ENCODE measurements at places on chromosomes 12 and 14. TPM values are rescaled to one million over a fixed set of nuclear protein-coding genes. Genes with fewer than 3 reads are reported as not detected.
A peak's percentile ranks its signal among the peaks of the same experiment; 100 is the strongest.

GRCh38 chr12:53077030-53077429 is 2.2 kb downstream of the SPRYD3 start:
- DNase-seq: no peak

DNA sequence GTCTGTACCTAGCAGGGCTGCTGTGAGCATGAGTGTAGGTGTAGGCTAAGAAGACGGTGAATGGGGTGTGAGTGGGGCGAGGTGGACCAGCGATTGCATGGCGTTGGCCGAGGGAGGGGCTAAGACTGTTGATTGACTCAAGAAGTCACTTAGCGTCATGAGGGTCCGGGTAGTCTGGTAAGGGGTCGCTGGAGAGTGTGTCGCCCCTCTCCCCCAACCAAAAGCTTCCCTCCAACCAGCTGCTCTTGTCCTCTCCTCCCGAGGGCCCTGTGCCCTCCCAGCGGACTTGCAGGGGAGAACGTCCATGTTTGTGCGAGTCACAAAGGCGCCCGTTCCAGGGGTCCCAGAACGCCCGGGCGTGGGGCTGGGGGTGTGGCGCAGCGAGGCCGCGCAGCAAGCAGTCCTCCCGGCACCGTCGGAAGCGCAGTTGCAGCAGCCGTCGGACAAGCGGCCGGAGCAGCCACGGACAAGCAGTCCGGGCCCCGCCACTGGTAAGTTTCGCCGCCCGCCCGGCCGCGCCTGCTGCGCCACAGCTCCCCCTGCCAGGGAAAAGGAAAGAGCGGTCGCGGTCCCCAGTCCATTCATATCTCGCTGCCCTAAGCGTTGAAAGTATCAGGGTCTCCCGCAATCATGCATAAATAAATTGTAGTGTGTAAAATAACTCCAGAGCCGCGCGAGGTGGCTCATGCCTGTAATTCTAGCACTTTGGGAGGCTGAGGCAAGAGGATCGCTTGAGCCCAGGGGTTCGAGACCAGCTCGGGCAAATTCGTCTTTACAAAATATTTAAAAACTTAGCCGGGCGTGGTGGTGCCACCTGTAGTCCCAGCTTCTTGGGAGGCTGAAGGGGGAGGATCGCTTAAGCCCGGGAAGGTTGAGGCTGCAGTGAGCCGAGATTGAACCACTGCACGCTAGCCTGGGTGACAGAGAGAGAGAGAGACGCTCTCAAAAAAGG is at the start of gene CCDC63:
CCDC63 (plus strand) TSS at position 373 of the 952 bp plus-strand sequence. CDS start 5,968 bp downstream, outside the sequence.
- peak; percentile 33 for DNase-seq

DNA sequence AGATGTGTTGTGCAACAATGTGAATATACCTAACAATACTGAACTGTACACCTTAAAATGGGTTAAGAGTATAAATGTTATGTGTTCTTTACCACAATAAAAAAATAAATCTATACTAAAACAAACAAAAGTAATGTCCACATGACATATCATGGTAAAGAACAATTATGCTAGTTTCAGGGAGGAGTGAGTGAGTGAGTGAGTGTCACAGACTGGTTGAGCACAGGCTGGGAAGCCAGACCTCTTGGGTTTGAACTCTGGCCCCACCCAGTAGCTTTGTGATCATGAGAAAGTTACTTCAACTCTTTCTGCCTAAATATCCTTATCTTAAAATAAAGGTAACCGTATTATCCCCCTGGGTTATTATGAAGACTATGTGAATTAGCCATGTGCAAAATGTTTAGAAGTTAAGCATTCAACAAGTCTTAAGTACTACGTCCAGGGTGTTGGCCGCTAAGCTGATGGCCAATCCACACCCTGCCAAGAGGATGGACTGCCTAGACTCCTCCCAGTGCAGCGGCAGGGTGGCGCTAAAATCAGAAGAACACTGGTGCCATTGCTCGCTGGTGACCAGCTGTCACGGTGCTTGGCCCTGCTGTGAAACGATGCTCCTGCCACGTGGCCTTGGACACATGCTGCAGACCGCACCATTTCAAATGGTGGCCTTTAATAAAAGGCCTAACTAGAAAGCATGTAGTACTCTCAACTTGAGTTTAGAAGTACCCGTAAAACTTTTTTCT is 7.3 kb downstream of the SLC2A13 start:
- no peak for DNase-seq

GRCh38 chr12:25755136-25755970 is 202.3 kb upstream of the LMNTD1 start:
- no peak for DNase-seq

DNA sequence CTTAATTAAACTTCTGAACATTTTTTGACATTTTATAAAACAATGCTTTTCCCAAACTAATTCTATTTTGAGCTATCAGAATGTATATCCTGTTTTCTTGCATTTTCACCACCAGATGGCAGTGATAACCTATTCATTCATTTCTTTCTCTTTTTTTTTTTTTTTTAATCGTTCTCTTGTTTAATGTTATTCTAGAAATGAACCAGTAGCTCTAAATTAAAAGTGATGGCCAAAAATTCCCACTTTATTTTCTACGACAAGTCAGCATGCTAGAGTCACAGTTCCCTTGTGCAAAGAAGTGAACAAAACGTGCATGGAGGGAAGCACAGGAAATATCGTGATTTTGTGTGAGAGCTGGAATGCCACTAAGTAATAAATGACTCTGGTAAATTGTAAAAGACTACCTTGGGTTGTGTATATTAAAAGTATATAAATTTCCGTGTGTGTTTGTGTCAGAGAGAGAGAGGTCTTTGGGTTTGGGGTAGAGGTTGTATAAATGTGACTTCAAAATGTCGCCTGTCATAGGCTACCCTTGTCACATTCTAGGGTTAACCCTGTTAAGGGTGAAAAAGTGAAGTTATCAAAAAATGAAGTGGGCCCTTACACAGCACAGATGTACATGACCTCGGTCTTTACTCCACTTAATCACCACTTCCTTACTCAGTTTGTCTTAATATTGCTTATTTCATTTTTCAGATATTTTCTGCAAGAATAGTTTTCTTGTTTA is 40.4 kb upstream of the LDHB start:
- DNase-seq: peak; percentile 60

DNA sequence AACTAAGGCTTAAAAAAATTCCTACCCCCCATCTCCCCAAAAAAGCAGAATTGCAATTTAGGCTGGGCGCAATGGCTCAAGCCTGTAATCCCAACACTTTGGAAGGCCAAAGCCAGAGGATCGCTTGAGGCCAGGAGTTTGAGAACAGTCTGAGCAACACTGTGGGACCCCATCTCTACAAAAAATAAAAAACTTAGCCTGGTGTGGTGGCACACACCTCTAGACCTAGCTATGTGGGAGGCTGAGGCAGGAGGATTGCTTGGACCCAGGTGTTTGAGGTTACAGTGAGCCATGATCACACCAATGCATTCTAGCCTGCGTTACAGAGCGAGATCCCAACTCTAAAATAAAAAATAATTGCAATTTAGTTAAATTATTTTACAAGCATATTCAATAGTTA is 54.1 kb downstream of the CPM start:
- DNase-seq: no peak

Gene PLEKHH1
- polyA plus RNA-seq: 15.9 TPM

Gene CCDC38
- 0.28 TPM for polyA plus RNA-seq

Gene SPPL3
- 75.5 TPM for polyA plus RNA-seq

Gene PTMS
- 995 TPM for polyA plus RNA-seq

Gene IFT81
- polyA plus RNA-seq: 44.2 TPM

Gene CYP46A1
- 3.9 TPM for polyA plus RNA-seq

- no peak for DNase-seq
Observed at GRCh38 chr12:33265033-33265731, 174.4 kb downstream of the SYT10 start.

GRCh38 chr12:71566655-71567054 is 97.0 kb downstream of the ZFC3H1 start:
- DNase-seq: no peak

Gene CACNA1C
- 10.6 TPM for polyA plus RNA-seq

Gene TAS2R7
- polyA plus RNA-seq: not detected

- no peak for DNase-seq
Observed at GRCh38 chr12:133130808-133131128, 341 bp downstream of the ZNF10 start.

Gene TAC3
- 0.81 TPM for polyA plus RNA-seq

DNA sequence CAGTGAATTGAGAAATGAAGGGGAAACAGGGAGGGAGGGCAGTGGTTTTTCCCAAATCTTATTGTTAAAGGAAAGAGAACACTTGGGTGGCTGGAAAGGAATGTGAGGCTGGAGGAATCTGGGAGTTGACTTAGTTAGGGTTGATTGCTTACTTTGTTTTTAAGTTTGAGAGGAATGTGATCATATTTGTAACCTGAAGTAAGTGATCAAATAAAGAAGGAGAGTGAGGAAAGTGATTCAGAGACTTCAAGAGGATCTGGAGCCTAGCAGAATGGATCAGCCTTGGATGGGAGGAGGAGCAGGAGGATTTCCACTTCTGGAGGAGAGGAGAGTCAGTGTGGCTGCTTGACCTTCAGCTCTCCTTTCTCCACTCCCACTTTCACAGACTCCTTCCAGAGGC is 6.0 kb upstream of the LRP6 start:
- no peak for DNase-seq

DNA sequence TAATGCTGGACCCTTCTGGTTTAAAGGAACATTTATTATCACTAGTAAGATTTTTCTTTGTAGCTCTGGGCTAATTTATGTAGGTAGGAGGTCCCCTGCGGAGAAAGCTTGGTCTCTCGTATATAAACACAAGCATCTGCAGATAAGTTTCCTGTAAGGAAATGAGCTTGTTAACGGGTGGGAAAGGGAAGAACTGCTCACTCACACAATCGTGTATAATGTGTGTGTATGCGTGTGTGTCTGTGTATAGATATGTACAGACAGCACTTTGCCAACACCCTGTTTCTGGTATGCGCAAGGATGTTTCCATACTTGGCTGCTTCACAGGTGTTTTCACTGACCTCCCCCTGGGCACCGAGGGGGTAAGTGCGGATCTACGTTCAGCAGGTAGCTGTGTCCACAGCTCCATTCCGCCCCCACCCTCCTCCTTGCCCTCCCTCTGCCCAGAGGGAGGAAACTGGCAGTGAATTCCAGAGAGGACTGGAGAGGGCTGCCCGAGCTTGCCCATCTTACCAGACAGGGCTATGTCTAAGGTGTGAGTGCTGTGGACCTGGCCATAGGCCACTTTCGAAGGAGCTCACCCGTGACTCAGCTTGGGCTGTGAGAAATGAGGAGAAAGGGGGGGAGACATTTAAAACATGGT is 65.2 kb downstream of the NINJ2 start:
- no peak for DNase-seq

Gene IQSEC3
- 7.4 TPM for polyA plus RNA-seq

Gene TAS2R13
- polyA plus RNA-seq: 0.14 TPM

DNA sequence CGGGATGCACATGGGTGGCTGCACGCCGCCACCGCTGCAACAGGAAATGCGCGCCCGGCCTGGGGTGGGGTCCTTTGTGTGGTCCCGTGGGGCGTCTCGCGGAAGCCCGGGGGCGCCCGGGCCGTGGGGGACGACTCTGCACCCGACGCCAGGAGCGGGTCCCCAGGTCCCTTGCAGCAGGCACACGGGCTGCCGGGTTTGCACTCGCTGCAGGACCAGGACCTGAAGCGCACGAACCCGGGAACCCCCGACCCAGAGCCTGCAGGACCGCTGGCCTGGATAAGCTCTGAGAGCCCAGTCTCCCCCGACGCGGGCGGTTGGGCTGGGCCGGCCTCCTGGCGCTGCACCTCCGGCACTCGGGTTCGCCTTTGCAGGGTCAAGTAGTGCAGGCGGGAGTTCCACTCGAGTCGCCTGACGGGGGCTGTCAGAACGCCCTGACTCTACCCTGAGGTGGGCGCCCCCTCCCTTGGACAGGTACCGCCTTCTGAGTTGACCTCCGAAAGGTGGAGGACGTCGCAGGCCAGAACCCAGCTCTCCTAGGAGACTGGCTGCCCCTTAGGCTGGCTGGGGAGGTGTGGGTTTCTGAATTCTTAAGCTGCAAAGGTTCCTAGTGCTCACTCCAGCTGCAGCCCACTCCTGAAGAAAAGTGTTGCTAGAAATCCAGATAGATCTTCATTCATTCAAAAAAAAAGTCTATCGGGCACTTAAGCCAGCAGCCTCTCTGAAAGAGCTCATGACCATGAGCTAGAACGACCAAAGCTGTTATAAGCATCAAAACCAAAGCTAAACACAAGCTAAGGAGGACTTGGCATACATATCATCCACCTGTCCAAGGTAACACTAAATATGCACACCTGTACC is 68.0 kb downstream of the RNF34 start:
- no peak for DNase-seq

- no peak for DNase-seq
Observed at GRCh38 chr12:75816897-75817296, 214.7 kb downstream of the PHLDA1 start.

GRCh38 chr12:53987787-53988230 is 2.9 kb downstream of the HOXC10 start:
- DNase-seq: no peak

DNA sequence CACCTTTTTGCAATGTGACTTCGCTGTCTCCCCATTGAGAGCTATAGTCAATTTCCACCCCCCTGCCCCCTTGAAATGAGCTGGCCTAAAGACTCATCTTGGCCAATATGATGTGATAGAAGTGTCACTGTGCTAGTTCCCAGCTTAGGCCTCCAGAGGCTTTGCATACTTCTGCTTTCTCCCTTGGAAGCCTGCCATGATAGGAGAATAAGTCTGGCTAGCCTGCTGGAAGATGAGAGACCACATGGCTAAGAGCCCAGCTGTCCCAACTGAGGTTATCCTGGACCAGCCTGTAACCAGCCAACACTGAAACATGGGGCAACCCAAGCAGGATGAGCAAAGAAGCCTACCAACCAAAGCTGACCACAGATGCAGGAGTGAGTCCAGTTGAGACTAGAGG is 196.9 kb downstream of the GRIN2B start:
- no peak for DNase-seq

GRCh38 chr12:26823390-26823789 is 9.6 kb downstream of the ITPR2 start:
- no peak for DNase-seq
